ENCODE measurements at places on chromosomes 13 and 19. TPM values are rescaled to one million over a fixed set of nuclear protein-coding genes. Genes with fewer than 3 reads are reported as not detected.

The PROZ gene
- not detected for total RNA-seq

The PLEKHA4 gene
- total RNA-seq: 4.2 TPM

The ODAD3 gene
- total RNA-seq: 1.9 TPM

The ZNF324B gene
- 7.8 TPM for total RNA-seq

The CEACAM8 gene
- total RNA-seq: not detected

The TMC4 gene
- 5.1 TPM for total RNA-seq

The NTN5 gene
- 0.23 TPM for total RNA-seq

- no peak for DNase-seq
These were observed 481.4 kb downstream of the UQCRFS1 start for GRCh38 chr19:28731577-28731976.

GRCh38 chr19:32676186-32676894, 692 bp downstream of the RGS9BP start:
- no peak for DNase-seq

DNA sequence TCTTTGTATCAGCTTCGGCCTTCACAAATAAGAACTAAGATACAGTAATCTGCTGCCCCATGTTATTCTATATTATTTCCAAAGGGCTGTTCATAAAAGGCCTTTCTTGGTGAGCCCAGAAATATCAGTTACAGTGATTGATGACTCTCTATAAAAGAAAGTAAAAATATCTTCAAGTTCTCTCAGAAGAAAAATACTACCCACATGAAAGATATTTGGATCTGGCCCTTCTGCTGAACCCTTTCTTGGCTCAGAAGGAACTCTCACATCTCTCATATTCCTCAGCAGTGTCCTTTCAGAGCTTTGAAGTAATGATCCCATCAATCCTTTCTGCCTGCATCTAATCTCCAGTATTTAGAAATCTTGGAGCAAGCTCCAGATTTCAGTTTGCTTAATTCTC, 76.3 kb upstream of the SLITRK1 start:
- no peak for DNase-seq

DNA sequence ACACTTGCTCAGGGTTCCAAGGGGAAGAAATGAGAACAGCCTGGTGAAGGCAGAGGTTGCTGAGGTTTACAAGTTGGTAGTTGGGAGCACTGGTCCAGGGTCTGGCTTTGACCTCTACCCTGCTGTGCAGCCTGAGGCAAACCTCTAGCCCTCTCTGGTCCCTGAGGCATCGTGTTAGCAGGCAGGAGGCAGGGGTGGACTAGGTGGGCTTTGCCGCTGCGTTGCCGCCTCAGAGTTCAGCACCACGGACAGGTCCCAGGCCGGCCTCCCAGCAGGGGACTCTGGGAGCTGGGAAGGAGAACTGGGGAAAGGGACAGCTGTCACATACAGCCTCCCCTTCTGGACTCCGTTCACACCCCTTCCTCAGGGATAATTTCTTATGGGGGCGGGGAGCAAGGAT, 3.1 kb downstream of the NCAN start:
- DNase-seq: no peak

DNA sequence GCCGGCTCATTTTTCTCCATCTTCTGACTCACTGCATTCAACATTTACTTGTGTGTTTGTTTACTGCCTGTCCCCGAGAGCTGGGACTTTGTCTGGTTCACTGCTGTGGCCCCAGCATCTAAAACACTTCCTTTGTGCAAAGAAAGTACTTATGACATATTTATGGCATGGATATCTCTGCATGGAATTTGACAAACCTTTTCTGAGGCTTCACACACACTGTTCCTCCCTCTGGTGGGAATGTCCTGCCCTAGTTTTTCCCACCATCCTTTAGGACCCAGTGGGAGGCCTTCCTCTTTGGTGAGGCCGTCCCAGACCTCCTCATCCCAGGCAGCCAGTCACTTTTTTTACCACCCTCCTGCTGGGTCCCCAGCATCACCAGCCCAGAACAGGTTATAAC, 1.4 kb upstream of the SRRM5 start:
- no peak for DNase-seq

DNA sequence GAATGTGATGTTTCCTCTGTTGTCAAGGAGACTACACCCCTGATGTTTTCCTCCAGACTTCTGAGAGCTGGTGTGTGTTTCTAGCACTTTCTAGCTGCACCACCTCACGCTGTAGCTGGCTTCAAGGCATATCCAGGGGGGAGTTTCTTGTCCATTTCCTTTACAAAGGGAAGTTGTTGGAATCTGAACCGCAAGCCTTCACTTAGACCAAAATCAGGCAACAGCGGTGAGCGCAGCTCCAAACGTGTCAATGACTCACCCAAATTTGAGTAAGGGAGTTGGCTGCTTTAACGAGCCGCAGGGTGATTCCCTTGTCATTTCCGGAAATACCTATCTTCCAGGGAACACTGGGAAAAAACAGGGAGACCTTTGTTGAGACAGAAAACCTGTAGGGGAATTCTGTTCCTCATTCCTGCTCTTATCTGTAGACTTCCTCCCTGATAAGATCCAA, 2.5 kb downstream of the LDLR start:
- peak; percentile 76 for DNase-seq

- no peak for DNase-seq
These were observed 1.6 kb upstream of the CLEC11A start for GRCh38 chr19:50721441-50722137.

DNA sequence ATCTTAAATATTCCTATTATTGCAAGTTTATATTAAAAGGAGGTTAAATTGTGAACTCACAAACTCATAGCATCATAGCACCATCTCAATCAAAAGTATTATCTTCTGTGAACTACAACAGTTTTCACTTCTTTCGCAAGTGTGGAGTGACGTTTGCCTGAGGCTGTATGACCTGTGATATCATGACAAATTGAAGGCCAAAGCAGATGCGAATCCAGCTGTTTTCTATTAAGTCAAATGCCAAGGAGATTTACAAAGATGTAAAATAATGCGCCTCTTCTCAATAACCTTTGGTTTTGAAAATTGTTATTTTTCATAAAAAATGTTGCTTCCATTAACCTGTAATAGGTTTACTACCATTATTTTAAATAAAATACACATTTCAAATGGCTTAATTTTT, 7.6 kb upstream of the PEG3 start:
- DNase-seq: no peak

GRCh38 chr13:106034201-106034600, 501.3 kb downstream of the EFNB2 start:
- DNase-seq: no peak

Measured in Panc1 (cell line).